ENCODE measurements at places on chromosomes 6 and 20.

- DNase-seq = no peak
Observed at GRCh38 chr6:86203044-86203443, 560.4 kb upstream of the SYNCRIP start.

GRCh38 chr20:37624963-37625362 is 68.9 kb upstream of the CTNNBL1 start:
- DNase-seq = no peak

GRCh38 chr20:23856736-23857135 is 22.8 kb downstream of the CST5 start:
- DNase-seq = no peak

DNA sequence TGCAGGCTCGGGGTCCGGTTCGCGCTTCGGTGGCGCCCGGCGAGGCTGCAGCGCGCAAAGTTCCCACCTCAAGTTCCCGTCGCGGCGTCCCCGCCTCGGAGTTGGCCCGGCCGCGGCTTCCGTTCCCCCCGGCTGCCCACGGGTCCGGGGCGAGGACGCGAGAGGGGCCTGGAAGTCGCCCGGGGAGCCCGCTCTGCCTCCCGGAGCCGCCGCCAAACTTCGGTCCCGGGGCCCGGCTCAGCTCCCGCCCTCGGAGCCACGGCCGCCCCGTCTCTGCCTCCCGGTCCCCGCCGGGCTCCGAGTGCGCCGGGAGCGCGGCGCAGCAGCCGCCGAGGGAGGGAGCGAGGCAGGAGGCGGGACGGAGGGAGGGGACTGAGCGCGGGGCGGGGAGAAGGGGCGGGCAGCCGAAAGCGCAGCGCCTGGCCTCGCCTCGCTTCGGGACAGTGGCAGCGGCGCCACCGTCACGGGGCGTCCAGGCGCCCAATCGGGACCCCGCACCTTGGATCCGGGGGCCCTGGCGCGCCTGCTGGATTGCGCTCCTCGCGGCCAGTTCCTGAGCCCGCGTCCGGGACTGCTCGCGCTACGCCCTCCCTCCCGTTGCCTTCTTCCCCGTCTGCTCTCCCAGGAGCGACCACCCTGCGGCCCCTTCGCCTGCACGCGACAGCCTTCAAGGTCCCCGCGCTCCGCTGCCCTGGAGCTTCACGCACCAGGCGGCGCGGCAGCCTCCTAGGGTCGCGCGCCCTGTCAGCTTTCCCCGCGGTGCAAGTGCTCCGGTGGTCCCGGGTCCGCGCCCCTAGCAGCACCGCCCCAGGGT is at the start of gene KCNG1:
KCNG1 (minus strand) TSS at position 305 of the 814 bp plus-strand sequence. CDS start 12,769 bp downstream, outside the sequence.
- DNase-seq = peak; percentile 54

DNA sequence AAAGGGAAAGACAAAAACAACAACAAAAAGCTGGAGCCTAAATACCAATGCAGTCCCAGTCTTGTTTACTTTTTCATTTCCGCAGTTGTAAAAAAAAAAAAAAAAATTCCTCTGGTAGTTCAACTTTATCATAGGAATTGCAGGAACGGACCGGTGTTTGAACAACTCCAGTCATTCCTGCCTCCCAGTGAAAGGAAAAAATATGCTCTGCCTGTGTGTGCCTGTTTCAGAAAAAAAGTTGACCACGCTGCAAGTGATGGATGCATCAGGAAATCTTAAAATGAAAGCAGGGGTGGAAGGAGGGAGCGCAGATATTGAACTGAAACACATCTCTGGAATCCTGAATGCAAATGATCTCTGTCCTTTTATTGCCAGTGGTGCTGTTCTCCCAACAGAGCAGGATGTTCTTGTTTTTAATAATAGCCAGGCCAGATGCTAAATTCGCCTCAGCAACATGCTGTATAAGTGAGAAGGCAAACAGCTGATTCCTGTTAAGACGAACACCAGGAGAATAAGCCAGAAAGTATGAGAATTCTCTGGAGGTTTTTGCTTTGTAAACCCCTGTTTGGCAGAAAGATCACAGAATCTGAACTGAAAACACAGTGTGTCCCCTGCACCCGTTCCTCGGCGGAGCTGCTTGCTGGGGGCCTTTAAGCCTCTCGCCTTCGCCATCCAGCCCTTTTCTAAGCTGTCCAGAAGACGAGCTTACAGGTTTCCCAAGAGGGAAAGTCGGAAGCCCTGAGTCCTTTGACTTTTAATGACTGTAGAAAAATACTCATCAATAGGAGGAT is 178.4 kb upstream of the SUPT3H start:
- DNase-seq = no peak

DNA sequence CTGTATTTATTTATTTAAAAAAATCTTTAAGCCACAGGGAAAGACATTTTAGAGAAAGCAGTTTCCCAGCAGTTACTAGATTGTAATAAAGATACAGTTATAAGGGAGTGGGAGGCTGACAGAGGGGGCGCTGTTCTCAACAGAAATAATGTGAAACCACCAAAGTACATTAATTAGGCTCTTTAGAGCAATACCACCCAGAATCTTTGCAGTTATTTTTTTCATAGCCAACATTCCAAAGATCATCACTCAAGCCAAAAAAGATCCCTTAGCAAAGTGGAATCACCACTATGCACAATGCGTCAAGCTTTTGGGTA is 331.3 kb upstream of the DEFB112 start:
- no peak for DNase-seq

DNA sequence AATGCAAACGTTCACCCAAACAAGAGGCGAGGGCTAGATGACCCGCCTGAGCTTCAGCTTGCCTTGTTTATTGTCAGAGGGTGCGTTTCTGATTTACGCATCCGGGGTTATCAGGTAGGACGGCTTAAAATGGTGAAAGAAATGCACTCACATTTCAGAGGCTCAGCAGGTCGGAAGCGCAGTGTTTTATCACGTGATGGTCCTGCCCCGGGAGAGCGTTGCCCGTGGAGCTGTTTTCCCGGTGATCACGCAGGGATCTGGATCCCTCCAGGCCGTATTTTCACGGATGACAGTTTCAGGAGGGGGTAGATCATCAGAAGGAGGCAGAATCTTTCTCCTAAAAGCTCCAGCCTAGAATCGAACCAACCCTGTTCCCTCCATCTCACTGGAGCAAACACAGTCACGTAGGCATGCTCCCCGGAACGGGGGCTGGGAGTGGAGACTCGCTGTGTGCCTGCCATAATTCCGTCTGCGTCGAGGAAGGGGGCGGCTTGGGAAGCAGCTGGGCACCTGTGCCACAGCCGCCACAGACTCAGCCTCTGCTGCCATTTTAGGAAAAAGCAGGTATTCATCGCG is 121.7 kb downstream of the SMOC2 start:
- DNase-seq = no peak

GRCh38 chr20:49306903-49307620 is 29.2 kb upstream of the ZNFX1 start:
- DNase-seq = no peak

GRCh38 chr6:167103041-167103891 is 19.6 kb upstream of the CCR6 start:
- peak; percentile 3 for DNase-seq

- no peak for DNase-seq
Observed at GRCh38 chr6:2715737-2716136, 35.0 kb downstream of the MYLK4 start.

DNA sequence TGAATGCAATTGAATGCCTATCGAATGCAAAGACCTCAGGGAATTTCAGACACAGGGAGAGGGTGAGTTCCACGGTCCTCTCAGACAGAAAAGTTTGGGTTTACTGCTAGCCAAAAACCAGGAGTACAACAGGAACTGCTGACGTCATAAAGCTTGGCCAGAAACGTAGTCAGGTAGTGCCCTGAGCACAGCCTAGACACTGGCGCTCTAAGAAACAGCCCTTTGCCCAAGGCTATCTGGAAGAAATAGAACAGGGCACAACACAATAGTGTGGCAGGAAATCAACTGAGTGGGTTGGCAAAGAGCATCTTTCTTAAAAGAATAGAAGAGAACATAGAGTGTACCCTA is 58.0 kb downstream of the GFOD1 start:
- no peak for DNase-seq

DNA sequence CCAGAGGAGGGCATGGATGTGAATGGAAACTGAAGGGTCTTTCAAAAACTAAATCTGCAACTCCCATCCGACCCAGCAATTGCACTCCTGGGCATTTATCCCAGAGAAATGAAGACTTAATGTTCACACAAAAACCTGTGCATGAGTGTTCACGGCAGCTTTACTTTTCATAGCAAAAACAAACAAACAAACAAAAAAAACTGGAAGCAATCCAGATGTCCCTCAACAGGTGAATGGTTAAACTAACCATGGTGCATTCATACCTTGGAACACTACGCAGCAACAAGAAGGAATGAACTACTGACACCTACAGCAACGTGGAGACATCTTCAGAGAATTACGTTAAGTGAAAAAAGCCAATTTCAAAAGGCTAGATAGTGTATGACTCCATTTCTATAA is 32.2 kb downstream of the PMEPA1 start:
- DNase-seq = no peak

GRCh38 chr20:58011106-58011946 is 217.1 kb downstream of the ANKRD60 start:
- no peak for DNase-seq

GRCh38 chr20:43028470-43028869 is 161.2 kb downstream of the PTPRT start:
- no peak for DNase-seq

DNA sequence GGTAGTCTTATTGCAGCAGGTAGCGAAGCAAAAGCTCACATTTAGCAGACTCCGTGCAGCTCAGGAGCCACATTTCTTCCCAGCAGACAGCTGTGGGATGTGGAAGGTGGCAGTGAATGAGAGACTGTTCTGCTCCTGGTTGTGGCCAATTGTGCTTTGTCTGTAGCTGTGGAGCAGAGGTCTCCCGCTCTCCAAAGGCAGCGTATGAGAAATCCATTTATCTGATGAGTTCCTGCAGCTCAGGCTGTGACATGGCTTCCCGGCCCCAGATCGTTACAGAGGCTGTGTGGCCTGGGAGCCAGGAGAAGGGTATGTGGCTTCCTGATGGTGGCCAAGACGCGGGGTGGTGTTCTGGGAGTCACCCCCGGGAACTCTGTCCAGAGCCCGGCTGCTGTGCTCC is 64.5 kb upstream of the KIF16B start:
- DNase-seq = no peak

DNA sequence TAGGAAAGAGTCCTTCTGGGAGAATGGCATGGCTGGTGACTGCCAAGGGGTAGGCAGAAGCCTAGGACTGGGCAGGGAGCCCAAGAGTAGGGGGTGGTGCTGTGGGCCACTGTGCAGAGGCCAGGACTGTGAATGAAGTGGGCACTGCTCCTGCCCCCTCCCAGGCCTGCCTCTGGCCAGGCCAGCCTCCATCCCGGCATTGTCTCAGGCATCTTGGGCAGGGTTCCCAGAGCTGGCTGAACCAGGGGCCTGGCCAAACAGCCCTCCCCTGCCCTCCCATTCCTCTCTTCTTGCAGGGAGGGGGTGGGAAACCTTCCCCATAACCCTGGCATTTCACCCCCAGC is 81.6 kb downstream of the MRPL14 start:
- DNase-seq = no peak

- DNase-seq = no peak
Observed at GRCh38 chr6:158825038-158825950, 6.1 kb upstream of the EZR start.

Measured in activated naive CD4-positive, alpha-beta T cell treated with Interleukin-2 at 50 U/mL for 16 hours (primary cell).